ENCODE measurements at places on chromosomes 1 and 21.
A peak's percentile ranks its signal among the peaks of the same experiment; 100 is the strongest.

DNA sequence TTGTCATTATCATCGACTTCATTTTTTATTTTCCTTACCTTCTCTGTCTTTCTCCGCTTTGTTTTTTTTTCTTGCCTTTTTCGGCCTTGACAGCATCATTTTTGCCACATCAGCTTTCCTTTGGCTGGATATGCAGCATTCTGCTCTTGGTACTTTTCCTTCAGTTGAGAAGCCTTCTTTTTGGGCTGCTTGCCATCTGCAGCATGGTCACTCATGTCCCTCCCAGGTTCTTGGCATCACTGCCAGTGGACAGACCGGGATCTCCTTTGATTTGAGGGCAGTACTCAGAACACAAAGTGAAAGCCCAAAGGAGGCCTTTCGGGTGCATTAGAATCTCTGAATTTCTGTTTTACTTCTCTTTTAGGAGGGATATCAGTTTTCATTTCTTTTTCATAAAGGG lies 3.7 kb upstream of the PARP1 start:
- no peak for DNase-seq

DNA sequence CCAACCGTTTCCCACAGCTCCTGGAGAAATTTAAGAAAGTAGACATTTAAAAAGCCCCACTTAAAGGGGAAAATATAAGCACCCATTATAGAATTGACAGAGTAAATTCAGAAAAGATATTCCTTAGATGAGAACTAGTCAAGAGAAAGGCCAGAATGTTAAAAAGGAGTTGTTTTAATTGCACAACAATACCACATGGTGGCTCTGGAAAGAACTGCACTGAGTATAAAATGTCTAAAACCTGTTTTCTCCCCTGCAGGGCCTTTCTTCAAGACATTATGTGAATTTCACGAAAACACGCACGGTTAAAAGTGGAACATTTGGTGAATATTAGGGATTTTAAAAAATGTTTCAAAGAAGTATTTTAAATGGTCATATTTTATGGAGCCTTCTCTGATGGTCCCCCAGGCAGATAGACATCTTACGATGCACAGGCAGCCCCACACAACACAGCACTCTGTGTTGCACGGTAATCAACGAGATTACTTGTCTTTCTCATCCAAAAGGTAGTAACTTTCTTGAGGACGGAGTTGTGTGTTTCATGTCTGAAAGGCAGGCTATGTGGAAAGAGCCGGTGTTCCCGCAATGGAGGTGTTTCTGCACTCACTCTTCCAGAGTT lies 101.9 kb downstream of the PRRX1 start:
- DNase-seq, result peak; percentile 11

GRCh38 chr1:204564835-204565234 lies 48.6 kb downstream of the MDM4 start:
- DNase-seq, result no peak

- DNase-seq, result no peak
Measured at GRCh38 chr1:235945775-235946570, 79.3 kb upstream of the LYST start.

GRCh38 chr1:20445956-20446355 lies 40.1 kb downstream of the CAMK2N1 start:
- no peak for DNase-seq

DNA sequence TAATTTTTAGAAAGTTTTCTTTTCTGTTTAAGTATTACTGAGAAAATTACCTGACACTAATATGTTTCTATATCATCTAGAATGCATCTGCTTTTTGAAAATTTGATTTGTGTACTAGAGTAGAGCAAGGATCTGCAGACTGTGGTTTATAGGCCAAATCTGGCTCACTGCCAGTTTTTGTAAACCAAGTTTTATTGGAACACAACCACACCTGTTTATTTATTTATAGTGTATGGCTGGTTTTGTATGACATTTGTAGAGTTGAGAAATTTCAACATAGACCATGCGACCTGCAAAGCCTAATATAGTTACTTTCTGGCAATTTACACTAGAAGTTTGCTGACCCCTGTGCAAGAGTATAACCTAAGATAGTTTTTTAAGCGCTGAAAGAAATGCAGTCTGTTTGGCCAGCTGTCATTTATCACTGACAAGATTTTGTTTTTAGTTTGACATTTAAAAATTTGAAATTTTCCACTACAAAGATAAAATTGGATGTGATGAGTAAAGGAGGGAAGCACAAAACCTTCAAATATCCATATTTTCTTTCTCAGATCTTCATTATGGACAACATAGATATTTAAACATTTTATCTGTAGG lies 36.1 kb upstream of the CACYBP start:
- no peak for DNase-seq

- no peak for DNase-seq
Measured at GRCh38 chr1:11886986-11887665, 28.4 kb upstream of the NPPB start.

- no peak for DNase-seq
Measured at GRCh38 chr21:43375837-43376477, 51.0 kb downstream of the SIK1 start.
